ENCODE measurements at places on chromosomes 5 and 9.

DNA sequence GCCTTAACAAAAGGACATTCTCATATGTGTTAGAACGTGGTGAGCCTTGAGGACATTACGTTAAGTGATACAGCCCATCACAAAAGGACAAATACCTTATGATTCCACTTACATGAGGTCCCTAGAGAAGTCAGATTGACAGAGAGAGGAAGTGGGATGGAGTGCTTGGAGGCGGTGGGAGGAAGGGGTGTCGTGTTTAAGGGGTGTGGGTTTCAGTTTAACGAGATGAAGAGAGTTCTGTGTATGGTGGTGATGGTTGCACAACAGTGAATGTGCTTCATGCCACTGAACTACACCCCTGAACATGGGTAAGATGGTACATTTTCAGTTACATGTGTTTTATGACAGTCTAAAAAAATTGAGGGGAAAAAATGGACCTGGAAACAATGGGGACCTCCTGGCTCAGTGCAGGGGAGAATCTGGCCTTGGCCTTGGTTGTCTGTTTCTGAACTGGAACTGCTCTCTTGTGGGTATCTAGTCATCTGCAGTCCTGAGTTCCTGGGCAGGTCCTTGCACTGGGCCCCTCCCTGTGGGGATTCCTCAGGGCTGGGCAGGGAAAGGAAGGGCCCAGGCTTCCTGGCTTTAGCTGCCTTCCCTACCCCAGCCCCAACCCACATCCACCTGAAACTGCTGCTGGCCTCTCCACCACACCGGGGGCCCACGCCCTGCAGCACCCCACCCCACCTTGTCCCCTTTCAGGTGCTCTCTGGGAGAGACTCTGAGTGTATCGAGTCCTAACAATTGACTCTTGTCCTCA lies 17.8 kb downstream of the LRRC8A start:
- DNase-seq: peak; percentile 16

GRCh38 chr5:102911973-102912372 lies 156.9 kb downstream of the PAM start:
- no peak for DNase-seq

- DNase-seq: no peak
Observed at GRCh38 chr9:97046228-97046627, 7.3 kb upstream of the CTSV start.

- DNase-seq: no peak
Observed at GRCh38 chr9:33785914-33786313, 9.4 kb upstream of the PRSS3 start.

DNA sequence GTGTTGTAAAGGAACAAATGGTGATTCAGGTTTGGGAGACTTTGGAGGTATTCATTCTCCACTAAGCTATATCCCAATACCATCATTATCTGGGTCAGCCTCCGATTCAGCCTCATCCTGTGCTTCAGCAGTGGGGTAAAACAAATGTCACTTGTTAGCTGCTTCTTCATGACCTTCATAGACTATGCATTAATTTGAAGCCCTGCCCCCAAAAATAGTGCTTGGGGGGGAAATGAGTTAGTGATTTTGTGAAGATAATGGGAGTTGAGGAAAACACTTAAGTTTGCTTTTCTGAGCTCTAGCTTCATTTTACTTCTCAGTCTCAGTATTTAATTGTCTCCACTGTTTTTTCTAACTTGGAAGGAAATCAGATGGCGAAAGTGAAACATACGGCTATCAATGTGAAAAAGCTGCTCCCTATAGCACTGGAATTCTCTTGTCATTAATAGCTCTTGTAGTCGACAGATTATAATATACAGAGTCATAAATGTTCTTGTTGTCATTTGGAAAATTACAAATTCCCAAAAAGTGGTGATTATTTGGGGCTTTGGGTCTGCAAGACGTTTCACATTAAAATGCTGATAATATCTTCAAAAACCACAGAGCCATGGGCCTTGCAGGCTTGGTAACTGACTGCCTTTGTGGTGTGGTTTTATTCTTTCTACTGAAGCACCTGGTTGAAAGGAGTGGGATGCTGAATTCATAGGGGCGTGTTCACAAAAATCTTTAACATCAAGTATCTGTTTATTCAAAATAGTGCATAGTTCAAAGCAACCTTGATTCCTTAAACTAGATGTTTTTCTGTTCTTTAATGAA lies 40.0 kb downstream of the PIK3R1 start:
- no peak for DNase-seq

DNA sequence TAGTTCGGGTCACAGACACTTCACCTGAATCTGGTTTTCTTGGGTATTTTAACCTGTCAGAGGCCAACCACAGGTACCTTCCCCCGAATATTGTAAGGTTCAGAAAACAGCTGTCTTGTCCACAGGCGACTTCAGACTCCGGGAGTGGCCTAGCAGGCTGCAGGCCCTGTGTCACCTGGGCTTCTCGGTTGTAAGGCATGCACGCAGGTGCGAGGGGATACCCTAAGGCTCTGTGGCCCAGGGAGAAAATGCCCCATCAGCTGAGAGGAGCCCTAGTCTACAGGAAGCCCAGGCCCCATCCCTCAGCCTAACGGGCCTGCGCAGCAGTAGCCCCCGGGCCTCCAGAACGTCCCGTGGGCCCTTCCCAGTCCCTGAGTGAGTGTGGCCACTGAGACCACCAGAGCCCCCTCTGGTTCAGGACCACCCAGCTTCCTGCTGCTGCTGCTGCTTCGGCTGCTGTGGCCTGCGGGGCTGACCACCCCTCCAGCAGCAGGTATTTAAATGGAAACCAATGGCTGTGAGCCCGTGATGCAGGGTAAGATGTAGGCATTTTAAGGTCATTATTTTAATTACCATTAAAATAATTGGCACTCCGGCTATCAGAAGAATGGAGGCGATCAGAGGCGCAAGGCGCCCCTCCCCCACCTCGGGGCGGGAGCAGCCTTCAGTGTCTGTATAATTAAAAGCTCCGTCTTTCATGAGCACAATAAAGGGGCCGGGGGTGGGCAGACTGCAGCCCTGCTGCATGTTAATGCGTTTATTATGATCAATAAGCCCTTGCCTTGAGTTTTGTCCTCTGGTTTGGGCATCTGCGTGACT lies 65.4 kb downstream of the PSMB7 start:
- no peak for DNase-seq

- DNase-seq: no peak
Observed at GRCh38 chr5:58544926-58545325, 37.9 kb upstream of the RAB3C start.

DNA sequence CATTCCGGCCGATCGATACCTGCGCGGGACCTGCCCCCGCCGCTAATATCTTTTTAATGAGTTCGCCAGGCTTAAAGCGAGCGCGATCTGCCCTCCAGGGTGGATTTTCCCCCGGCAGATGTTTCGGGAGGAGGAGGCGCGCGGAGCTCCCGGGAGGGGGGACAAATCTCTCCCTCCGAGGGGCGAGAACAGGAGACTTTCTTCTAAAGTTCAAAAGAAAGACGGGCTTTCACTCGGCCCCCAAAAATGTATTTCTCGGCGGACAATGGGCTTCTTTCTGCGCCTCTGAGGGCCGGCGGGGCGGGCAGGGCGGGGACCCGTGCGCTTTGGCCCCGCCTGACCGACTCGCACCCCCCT lies 4.1 kb upstream of the PRDM12 start:
- DNase-seq: no peak

DNA sequence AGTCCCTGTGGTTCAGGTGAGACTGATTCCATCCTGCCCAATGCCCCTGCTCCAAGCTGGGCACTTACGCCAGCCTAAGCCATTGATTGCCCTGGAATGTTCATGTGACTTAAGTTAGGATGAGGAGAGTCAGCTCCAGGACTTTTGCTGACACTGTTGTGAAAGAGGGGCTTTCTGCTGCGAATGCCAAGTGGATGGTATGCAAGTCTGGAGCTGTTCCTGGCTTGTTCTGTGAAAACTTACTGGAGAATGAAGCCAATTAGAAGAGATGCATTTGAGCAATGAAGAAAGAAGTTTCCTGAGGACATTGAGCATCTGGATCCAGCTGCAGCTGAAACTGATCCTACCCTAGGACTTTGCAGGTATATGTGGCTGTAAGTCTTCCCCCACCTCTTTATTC lies 61.2 kb upstream of the ZFR start:
- DNase-seq: no peak

GRCh38 chr9:15485836-15486666 lies 24.7 kb downstream of the PSIP1 start:
- no peak for DNase-seq

DNA sequence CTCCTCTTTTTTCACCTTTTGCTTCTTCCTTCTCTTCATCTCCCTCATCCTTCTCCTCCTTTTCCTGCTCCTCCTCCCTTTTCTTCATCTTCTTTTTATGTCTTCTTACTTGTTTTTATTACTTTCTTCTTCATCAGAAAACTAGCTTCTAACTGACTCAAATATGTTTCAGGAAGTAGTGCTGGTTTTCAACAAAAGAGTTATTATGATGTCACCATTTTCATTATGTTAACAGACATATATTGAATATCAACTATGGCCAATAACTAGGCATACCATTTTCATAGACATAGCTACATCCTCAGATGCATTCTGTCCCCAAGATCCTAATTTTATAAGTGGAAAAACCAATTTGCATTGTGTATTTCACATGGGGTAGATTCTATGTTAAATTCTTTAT lies 252.9 kb upstream of the PAPPA start:
- no peak for DNase-seq

DNA sequence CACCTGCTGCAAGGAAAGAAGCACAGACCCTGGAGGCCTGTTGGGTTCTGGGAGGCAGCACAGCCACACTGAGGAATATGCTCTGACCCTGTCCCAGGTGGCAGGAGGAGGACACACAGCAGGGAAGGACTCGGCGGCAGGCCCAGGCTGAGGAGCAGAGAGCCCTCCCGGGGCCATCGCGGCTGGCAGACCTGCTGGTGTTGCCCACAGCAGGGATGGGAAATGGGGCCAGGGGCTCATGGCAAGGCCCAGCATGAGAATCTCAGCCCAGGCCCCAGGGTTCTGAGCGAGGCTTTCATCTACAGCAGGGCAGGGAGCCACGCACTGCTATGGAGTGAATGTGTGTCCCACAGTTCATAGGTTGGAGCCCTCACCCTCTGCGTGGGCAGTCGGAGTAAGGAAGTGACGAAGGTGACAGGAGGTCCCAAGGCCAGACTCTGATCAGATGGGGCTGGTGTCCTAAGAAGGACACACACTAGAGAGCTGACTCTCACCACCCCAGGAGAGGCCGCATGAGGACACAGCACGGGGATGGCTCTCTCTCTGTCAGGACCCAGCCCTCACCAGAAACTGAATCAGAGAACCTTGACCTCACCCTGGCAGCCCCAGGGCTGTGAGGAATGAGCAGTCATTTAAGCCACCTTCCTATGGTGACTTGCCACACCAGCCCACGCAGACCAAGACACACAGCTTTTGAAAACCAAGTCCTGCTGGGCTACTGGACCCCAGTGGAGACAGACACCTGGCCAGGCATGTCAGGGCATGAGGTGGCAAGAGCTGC lies 10.3 kb upstream of the GPSM1 start:
- no peak for DNase-seq

DNA sequence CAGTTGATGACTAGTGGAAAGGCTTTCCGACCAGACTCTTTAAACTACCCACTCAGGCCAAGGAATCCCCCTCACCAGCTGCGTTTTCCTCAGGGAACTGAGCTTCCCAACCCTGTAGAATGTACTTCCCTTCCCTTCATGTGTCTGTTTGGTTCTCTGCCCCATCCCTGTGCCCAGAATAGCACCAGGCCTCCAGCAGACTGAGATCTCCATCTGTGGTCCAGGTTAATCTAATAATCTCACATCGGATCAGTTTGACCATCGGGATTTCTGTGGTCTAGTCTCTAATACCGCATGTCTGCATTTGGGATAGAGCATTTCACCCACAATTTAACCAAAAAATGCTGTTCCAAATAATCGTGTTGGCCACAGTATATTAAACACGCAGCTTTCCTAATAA lies 237.2 kb downstream of the ROR2 start:
- no peak for DNase-seq

DNA sequence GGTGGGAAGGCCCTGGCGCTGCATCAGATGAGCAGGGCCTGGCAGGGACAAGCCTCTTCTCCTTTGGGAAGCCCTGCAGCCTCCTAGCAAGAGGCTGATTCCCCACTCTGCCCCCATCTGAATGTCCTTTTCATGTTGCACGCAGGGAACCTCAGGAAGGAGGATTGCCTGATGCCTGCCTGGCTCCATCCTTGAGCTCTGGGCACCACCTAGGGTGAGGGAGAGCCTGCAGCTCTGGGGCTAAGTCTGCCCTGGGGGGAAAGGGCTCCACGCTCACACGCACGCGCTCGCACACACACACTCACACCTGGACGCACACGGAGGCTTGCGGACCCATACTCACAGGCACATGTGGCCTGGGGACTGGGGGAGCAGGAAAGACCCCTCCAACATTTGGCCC lies 86.6 kb downstream of the LMX1B start:
- no peak for DNase-seq

GRCh38 chr9:27618066-27618465 lies 44.8 kb upstream of the C9orf72 start:
- no peak for DNase-seq

GRCh38 chr5:67496051-67496450 lies 299.5 kb upstream of the CD180 start:
- no peak for DNase-seq

- DNase-seq: no peak
Observed at GRCh38 chr5:180844432-180844831, 16.6 kb downstream of the ZFP62 start.

DNA sequence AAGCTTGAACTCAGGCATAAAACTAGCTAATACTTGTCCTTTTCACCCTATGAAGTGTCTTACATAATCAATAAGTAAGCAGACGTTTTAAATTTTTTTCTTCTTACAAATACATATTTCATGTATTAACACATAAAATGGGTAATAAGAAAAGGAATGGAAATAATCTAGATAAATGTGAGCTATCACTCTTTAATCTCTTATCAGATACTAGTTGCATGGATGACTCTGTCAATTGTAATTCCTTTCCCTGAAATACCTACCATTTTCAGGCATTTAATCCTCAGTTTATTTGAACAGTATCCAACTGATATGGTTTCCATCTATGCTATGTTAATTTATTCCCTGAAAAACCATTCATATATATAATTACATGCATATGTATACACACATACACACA lies 166.0 kb upstream of the RGS7BP start:
- DNase-seq: no peak

- no peak for DNase-seq
Observed at GRCh38 chr5:82097-82496, 9.9 kb upstream of the PLEKHG4B start.

GRCh38 chr9:111158363-111158762 lies 120.1 kb upstream of the LPAR1 start:
- DNase-seq: no peak

- DNase-seq: peak; percentile 67
Observed at GRCh38 chr9:128007566-128008138, 26.9 kb upstream of the EEIG1 start.

- DNase-seq: no peak
Observed at GRCh38 chr5:145981589-145982571, 45.5 kb downstream of the SH3RF2 start.
